Dermis microvascular lymphatic vessel endothelial cell (primary cell): ENCODE measurements at places on chromosomes 6 and 20. TPM values are rescaled to one million over a fixed set of nuclear protein-coding genes. Genes with fewer than 3 reads are reported as not detected.

GRCh38 chr20:2873747-2874041 is 413 bp downstream of the PTPRA start:
- DNase-seq, result no peak

- peak; percentile 96 for DNase-seq
Observed at GRCh38 chr6:157535340-157536222, 154.6 kb downstream of the ZDHHC14 start.

GRCh38 chr6:114713690-114714089 is 370.9 kb upstream of the HS3ST5 start:
- DNase-seq, result no peak

GRCh38 chr6:14252271-14252850 is 134.8 kb downstream of the CD83 start:
- no peak for DNase-seq

DNA sequence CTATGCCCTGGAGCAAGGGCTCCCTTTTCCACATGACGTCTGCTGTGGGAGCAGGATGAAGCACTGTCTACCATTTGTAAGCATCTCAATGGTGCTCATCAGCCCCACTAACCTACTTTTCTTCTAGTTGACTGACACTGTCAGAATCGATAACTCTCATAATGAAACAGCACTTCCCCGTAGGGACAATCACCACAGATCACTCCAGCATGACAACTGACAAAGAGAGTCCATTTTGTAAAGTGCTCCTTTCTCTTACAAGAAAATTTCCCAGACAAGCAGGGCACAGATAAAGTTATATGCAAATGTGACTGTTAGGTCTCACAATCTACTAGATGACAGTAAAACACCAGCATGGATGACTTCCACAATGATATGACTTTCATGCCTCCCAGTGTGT is 46.4 kb downstream of the HEBP2 start:
- no peak for DNase-seq

- peak; percentile 64 for DNase-seq
Observed at GRCh38 chr6:138765896-138766655, 7.5 kb upstream of the CCDC28A start.

DNA sequence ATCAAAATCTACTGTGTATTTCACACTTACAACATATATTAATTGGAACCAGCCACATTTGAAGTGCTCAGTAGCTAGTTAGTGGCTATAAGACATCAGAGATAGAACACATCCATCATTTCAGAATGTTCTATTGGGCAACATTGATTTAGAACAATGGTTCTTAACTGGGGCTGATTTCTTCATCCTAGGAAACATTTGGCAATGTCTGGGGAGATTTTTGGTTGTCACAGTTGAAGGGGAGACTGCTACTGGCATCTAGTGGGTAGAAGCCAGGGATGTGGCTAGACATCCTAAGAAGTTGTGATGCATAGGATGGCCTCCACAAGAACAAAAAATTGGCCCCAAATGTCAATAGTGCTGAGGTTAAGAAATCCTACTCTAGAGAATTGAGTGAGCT is 132.5 kb downstream of the OLIG3 start:
- DNase-seq, result no peak

DNA sequence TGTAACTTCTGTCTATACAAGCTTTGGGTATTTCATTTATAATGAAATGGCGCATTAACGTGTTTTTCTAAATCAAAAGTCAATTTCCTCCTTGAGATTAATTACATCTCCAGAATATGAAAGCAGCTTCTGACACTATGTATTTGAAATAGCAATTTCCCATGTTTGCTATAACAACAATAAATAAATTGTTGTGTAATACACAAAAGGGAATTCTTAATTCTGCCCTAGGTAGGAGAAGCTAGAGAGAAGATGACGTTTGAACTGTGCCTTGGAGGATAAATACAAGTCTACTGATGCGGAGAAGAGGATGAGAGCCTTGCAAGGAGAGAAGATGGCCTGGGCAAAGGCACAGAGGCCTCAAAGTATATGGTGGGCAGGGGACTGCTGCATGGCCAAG is 7.6 kb upstream of the HLA-DOA start:
- no peak for DNase-seq

- peak; percentile 26 for DNase-seq
Observed at GRCh38 chr6:142474531-142475289, 172.9 kb downstream of the ADGRG6 start.

DNA sequence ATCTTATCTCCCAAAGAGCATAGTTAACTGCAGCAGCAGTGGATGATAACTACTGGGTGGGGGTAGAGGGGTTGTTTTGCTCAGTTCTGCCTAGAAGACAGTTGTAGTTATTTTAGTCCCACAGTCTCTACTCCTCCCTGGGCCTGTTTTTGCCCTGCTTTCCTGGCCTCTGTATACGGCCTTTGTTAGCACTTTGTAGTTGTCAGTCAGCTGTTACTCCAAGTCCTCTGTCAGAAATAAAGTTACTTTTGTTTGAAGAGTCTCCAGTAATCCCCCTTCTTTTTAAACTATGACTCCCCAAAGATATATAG is 113.9 kb downstream of the SLC16A10 start:
- no peak for DNase-seq

DNA sequence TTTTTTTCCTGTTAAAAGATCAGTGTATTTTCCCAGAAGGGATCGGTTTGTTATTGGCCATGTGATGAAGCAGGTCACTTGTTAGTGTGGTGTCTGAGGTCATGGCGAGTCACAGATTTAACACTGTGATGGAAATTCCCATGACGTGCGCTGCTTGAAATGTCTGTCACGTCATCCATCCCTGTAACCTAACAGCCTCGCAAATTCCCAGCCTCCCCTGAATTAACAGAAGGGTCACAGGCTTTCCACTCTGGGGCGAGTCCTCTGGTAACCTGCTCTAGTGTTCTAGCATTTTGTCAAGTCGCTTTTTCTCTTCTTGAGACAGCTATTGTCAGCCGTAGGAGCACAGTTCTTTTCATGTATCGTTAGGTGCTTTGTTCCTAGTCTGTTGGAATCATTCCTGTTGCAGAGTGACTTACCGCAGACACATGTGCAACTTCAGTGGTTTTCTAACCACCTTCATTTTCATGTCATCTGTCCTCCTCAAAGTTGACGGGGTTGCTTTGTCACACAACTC is 137.2 kb downstream of the MAP3K4 start:
- no peak for DNase-seq

DNA sequence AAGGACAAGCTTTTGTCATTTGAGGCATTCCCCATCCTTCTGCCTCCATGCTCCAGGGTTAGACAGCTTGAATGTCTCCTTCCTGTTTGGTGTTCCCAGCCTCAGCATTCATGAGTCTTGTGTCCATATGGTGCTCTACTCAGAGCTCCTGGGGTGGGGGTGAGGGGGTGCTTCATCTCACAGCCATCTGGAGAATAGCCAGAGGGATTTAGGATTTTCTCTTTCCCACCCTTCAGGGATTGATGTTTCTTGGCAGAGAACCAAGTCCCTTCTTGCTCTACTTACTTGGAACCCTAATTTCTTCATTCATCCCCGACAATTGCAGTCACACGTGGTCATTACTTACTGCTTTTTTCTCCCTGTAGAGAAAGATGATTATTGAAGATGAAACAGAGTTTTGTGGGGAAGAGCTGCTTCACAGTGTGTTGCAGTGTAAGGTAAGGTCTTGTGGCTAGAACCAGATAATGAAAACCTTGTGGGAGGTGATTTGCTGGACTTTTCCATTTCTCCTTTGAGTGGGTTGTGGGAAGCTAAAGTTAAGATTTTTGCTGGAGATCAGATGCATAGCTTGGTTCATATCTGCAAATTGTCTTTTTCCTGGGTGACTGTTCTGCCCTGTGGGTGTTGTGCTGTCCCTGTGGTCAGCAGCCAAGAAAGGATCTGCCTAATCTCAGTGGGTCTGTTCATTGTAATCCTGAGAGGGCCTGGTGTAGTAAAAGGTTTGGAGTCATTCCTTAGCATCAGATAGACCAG is 18.6 kb downstream of the CMTR1 start:
- no peak for DNase-seq

DNA sequence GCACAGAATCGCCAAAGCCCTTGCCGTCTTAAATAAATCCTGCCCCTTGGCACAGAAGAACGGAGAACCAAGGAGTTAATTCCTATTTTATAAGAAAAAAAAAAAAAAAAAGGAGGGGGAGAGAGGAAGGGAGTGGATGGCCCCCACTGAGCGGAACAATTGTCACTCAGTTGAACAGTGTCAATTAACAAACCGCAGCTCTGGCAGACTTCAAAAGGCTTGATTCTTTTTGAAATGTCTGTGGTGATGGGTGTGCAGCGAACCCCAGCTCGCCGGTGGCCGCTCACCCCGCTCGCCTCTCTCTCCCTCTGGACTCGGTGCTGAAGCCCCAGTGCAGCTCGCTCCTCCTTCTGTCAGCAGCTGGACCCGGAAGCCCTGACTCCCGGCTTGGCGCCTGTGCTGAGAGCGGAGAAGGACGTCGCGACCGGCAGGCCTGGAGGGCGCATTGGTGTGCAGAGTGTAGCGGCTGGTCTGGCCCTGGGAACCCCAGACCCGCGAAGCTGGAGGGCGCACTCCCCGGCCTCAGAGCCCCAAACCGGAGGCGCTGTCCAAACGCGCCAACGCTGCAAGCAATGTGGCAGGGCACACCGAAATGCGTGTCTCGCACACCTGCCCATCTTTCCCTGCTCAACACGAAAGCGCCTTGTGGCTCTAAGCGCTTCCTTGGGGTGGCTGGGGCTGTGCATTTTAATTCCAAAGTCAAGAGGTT is 3.4 kb downstream of the LINC00237 start:
- DNase-seq, result no peak

TGM2 gene
- total RNA-seq, result 408 and 561 TPM in 2 replicates

GPLD1 gene
- 0.13 and 0.25 TPM in 2 replicates for total RNA-seq

CENPQ gene
- total RNA-seq, result 2.9 and 3.1 TPM in 2 replicates

DDO gene
- 3.3 and 3.8 TPM in 2 replicates for total RNA-seq

SLC17A2 gene
- not detected in 2 replicates for total RNA-seq

SCP2D1 gene
- not detected in 2 replicates for total RNA-seq

SPATS1 gene
- total RNA-seq, result not detected in 2 replicates

CD2AP gene
- total RNA-seq, result 19.8 and 21.5 TPM in 2 replicates

STMN3 gene
- 0.38 and 0.51 TPM in 2 replicates for total RNA-seq
